Vagina (tissue), 2 donors: ENCODE measurements at places on chromosomes 4 and X. TPM values are rescaled to one million over a fixed set of nuclear protein-coding genes. Genes with fewer than 3 reads are reported as not detected.

DNA sequence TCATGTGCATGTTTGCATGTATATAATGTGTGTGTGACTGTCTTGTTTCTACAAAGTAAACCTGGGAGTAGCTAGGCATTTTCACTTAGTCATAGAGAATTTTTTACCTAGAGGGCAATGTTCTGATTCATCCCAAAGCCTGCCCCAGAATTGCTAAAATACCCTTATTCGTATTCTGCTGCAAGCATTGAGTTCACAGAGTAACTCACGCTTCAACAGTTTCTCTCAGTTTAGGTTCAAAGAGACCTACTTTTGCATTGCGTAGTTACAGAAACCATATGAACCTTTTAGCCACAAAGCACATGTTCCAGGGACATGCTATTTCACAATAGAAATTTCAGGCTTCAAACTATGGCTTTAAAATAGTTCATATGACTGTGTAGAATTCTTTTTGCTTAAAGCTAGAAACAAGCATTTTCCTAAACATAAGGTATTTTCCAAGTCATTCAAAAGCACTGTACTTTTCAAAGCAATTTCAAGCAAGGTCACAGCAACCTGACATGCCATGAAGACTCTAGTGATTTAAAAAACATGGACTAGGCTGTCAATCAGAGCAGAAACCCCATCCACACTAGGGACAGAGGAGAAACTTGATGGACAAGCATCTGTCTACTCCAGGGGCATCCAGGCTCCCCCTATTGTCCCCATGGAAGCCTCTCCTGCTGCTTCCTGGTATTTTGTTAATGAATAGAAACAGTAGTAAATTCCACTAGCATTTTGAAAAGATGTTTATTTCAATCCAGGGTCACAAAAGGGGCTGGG, 81.5 kb upstream of the MAPK10 start:
- DNase-seq: no peak

GRCh38 chr4:19239565-19239964, 1012.1 kb upstream of the SLIT2 start:
- no peak for DNase-seq

GRCh38 chr4:80484712-80485111, 149.2 kb downstream of the CFAP299 start:
- no peak for DNase-seq

- no peak for DNase-seq
These were observed 94.9 kb downstream of the TENM3 start for GRCh38 chr4:182338063-182338462.

DNA sequence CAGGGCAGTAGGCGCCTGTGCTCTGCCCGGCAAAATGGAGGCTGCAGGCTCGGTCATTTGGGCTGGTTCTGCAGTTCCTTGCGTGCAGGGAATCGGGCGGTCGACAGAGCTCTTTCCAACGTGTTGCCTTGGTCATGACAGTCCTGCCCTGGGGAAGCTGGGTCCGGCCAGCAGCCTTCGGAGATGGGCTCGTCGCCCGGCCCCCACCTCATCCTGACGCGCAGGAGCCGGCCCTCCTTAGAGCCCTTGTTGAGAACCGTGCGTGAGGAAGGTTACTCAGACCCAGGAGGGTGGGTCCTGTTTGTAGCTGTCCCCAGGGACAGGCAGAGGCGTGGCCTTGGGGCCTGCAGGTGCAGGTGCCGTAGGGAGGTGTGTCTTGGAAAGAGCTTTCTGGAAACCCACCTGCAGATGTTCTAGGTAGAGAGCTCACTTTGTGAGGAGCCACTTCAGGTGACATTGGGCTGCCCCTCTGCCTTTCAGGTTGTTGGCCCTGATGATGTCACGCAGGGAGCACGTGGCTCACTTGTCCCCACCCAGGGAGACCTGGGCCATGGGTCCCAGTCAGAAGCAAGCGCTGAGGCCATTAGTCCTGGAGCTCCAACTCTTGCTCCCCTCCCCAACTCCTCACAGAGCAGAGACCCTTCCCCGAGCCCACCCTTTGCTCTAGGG, 15.2 kb upstream of the HGFAC start:
- DNase-seq: no peak

Gene EFHC2
- total RNA-seq: 3.2 TPM

Gene CACNA1F
- total RNA-seq: 0.25 TPM

Gene CLTRN
- total RNA-seq: not detected

Gene SGMS2
- total RNA-seq: 66.5 TPM

Gene FAM199X
- 15.0 TPM for total RNA-seq

Gene GLRA3
- total RNA-seq: not detected

Gene HPGD
- total RNA-seq: 134 TPM

Gene TCEAL6
- 1.7 TPM for total RNA-seq

Gene AMTN
- not detected for total RNA-seq

Gene SOWAHD
- total RNA-seq: not detected
